ENCODE measurements at places on chromosomes 5 and 9. TPM values are rescaled to one million over a fixed set of nuclear protein-coding genes. Genes with fewer than 3 reads are reported as not detected.

Gene PPP1R26
- polyA plus RNA-seq: 9.6 TPM

Gene PDE6A
- polyA plus RNA-seq: 0.03 TPM

Gene RNF183
- not detected for polyA plus RNA-seq

Gene PCDHA2
- 0.09 TPM for polyA plus RNA-seq

Gene PRDM9
- not detected for polyA plus RNA-seq

Gene ALAD
- polyA plus RNA-seq: 19.6 TPM

Gene CA9
- 0.88 TPM for polyA plus RNA-seq

Gene FOXD4L5
- 0.97 TPM for polyA plus RNA-seq

Gene CCDC192
- 1.1 TPM for polyA plus RNA-seq

Gene SLC35D2
- 23.2 TPM for polyA plus RNA-seq

Gene EQTN
- polyA plus RNA-seq: not detected

Gene PCDHB16
- polyA plus RNA-seq: 3.0 TPM

Gene C1QTNF2
- 20.4 TPM for polyA plus RNA-seq

Gene SELENOP
- polyA plus RNA-seq: 123 TPM

DNA sequence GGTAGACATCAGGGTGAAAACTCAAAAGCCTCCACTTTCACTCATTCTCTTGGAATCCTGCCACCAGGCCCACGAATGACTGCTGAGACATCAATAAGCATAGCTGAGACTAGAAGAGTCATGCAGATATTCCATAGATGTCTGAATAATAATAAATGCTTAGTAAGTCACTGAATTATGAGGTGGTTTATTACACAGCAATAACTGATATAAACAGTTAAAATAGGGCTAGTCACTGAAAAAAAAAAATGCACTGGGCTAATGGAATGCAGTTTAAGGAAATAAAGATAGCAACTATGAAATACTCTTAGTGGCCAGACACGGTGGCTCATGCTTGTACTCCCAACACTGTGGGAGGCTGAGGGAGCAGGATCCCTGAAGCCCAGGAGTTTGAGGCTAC, 262.8 kb upstream of the CDH6 start:
- DNase-seq: no peak

- DNase-seq: no peak
Measured at GRCh38 chr9:137435980-137436760, 5.0 kb downstream of the ENTPD8 start.

DNA sequence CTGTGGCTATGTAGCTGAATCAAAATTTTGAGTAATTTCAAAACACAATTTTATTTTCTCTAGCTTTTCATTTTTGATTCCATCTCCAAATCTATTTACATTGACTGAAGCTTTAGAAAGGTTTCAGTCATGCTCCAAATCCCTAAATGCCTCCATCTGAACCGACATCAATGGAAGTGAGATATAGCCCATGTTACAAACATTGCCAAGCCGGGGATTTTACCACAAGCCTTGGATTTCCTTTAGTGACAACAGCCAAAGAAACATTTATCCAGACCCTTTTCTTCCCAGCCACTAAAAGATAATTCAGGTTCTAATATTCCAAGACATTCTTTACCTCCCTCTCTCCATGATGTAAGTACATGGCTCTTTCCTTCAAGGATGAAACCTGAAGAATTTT, 1087.7 kb upstream of the SEMA6A start:
- no peak for DNase-seq

DNA sequence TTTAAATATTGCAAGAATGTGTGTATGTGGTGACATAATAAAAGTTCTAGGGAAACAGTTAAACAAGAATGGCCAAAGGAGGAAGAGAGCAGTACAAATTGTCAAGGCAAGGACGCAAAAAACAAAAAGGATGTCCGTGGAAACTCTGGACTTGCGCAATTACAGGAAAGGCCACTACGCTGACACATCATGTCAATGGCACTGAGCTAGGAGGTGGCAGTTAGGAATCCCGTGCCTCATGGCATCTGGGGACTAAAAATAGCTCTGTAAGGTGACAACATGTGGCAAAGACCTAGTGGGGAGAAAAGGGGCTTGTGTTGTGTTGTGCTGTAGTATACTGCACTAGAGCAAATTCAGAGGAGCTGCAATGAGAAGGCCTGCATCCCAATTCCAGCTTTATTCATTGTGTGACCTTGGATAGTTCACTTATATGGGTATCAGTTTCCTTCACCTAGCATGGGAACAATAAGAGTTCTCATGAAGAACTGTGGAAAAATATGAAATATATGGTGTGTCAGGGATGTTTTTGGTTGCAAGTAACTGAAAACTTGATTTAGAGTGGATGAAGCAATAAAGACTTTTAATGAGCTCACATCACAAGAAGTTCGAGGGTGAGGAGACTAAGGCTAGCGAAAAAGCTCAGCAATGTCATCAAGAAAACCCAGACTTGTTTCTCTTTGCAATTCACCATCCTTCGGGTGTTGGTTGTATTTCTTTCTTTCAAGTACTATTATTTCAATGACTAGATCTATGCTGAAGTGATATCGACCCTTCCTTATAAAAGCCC, 124.1 kb upstream of the STC2 start:
- peak; percentile 24 for DNase-seq

GRCh38 chr5:128681764-128682592, 143.9 kb upstream of the FBN2 start:
- DNase-seq: no peak

- DNase-seq: no peak
Measured at GRCh38 chr5:156920042-156920860, 42.8 kb downstream of the TIMD4 start.

DNA sequence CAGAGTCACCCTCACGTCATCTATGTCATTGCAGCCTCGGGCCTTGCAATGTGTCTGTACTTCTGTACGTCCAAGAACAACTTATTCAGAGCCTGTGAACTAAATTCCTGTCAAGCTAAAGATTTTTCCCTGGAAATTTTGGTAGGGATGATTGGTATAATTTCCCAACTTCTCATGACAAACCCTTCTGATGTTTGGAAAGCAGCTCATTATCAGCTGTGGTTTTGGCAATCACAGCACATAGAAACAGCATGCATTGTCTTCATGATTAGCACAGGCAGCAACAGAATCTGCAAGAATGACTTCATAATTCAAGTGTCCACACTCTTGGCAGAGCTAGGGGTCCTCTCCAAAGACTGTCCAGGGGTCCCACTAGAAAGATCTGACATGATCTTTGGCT, 49.5 kb downstream of the APBA1 start:
- DNase-seq: peak; percentile 17

GRCh38 chr5:43855452-43855851, 252.5 kb downstream of the NNT start:
- no peak for DNase-seq

- DNase-seq: peak; percentile 96
Measured at GRCh38 chr9:109771087-109771486, 8.9 kb upstream of the PALM2AKAP2 start.

DNA sequence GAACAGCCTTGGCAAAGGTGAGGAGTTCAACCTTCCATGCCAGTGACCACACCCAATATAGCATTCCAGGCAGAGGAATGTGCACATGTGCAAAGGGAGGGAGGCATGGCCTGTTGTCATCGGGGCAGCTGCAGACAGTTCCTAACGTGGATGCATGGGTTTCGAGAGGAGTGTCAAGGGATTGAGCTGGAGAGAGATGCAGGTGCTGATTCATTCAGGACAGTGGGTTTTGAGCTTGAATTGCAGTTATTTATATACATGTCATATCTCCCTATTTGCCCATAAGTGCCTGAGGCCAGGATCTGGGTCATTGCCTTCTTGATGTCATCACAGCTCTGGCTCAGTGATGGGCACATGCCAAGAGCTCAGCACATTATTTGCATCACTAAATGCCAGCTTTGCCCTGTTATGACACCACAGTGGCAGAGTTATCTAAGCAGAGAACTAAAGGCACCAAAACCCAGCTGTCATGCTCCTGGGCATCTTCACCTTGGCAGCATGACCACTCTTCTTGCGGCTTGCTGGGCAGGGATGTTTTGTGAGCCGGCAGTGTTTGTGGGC, 278.0 kb downstream of the NTRK2 start:
- DNase-seq: no peak

DNA sequence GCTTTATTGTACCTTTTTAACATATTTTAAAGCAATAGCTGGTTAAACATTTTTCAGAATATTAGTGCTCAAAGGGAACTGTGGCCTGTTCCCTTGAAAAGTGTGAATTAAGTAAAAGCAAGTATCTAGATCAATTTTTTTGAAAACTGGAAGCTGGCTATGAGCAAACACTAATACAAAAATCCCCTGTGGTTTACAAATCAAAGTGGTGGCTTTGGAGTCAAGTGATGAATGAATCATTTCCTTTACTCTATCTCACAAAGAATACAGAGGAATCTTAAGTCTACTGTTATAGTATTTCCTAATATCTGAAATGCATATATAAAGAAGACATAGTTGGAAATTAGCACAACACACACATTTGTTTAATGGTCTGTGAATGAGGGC, 212.4 kb upstream of the C9orf72 start:
- no peak for DNase-seq

GRCh38 chr5:137828180-137828579, 39.5 kb upstream of the MYOT start:
- DNase-seq: peak; percentile 34

- DNase-seq: no peak
Measured at GRCh38 chr5:93789173-93790067, 48.0 kb upstream of the POU5F2 start.

- DNase-seq: no peak
Measured at GRCh38 chr9:136412962-136413361, 2.5 kb downstream of the PMPCA start.

DNA sequence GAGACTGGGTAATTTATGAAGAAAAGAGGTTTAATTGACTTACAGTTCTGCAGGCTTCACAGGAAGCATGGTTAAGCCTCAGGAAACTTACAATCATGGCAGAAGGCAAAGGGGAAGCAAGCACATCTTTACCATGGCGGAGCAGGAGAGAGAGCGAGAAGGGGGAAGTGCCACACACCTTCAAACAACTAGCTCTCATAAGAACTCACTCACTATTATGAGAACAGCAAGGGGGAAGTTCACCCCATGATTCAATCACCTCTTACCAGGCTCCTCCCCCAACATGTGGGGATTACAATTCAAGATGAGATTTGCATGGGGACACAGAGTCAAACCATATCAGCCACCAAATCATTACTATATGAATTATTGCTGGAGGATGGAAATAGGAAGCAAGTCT, 30.3 kb upstream of the STX17 start:
- no peak for DNase-seq

- no peak for DNase-seq
Measured at GRCh38 chr9:78437806-78438205, 140.9 kb downstream of the PSAT1 start.

DNA sequence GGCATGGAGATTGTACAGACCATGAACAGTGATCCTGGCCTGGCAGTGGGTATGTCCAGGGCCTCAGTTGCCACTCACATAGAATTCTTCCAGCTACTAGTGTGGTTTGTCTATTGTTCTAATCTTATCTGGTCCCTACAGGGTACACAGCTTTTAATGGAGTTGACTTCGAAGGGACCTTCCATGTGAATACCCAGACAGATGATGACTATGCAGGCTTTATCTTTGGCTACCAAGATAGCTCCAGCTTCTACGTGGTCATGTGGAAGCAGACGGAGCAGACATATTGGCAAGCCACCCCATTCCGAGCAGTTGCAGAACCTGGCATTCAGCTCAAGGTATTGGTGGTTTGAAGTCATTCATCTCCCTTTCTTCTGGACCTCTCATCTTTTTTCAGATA, 43.8 kb downstream of the THBS4 start:
- DNase-seq: no peak

GRCh38 chr9:36150574-36151315, 14.2 kb downstream of the GLIPR2 start:
- DNase-seq: no peak

DNA sequence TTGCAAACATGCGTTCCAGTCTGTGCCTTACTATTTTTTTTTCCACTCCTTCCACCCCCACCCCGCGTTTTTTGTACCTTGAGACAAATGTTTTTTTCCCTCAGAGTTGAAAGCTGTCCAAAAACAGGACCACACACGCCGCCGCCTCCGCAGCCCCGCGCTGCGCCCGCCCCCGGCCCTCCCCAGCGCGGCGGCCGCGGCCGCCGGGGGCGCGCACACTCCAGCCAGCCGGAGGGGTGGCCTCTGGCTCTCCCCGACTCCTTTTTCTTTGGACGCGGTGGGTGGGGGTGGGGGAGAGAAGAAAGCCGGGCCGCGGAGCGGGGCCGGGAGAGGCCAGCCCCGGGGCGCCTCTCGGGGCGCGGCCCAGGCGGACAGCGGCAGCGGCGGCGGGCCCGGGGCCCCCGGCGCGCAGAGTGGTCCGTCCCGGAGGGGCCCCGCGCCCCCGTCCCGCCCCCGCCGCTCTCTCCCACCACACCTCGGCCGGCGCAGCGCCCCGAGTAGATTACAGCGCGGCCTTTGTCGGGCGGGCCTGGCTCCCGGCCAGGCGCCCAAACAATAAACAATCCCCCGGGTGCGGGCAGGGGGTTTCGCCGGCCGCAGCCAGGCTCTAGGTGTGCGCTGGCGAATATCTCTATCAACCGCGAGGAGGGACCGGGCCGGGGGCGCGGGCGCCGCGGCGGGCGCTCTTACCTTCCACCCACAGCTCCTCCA, 10.9 kb downstream of the PTCH1 start:
- DNase-seq: peak; percentile 71

- no peak for DNase-seq
Measured at GRCh38 chr5:39171647-39172046, 47.7 kb downstream of the FYB1 start.

DNA sequence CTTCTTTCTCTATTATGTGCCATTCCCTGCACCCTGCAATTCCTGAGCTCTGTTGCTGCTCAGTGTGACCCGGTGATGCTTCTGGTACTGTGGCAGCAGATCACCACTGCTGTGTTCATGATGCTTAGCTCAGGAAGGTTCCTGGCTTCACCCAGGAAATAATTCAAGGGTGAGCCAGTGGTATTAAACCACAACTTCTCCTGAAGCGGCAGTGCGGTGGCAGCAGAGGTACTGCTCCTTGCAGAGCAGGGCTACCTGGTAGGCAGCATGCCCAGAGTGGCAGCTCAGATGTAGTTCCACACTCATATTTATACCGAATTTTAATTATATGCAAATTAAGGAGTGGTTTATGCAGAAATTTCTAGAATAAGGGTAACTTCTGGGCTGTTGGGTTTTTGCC, 213.8 kb upstream of the ZNF608 start:
- no peak for DNase-seq

DNA sequence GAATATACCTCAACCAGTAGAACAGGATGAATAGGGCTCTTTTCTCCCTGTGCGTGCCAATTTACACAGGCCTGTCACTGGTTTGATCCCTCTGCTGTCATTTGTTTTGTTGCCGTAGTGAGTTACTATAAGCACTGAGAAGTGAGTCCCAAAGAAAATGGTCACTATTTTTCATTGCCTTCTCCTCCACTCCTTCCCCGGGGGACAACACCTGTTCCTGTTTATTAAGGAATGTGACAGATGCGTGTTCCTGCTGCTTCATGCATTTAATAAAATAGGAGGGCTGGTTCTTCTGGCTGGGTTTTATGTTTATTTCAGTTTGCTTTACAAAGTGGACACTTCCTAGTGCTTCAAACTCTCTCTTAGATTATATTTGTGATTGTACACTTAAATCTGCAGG, 6.4 kb downstream of the THBS4 start:
- DNase-seq: no peak

- no peak for DNase-seq
Measured at GRCh38 chr5:135222171-135222681, 176.8 kb downstream of the MACROH2A1 start.

GRCh38 chr9:135198586-135199285, 111.3 kb downstream of the OLFM1 start:
- no peak for DNase-seq
